ENCODE measurements at places on chromosomes 2 and 18.

GRCh38 chr2:34734042-34734441 is 1134.9 kb upstream of the FAM98A start:
- DNase-seq, result no peak

DNA sequence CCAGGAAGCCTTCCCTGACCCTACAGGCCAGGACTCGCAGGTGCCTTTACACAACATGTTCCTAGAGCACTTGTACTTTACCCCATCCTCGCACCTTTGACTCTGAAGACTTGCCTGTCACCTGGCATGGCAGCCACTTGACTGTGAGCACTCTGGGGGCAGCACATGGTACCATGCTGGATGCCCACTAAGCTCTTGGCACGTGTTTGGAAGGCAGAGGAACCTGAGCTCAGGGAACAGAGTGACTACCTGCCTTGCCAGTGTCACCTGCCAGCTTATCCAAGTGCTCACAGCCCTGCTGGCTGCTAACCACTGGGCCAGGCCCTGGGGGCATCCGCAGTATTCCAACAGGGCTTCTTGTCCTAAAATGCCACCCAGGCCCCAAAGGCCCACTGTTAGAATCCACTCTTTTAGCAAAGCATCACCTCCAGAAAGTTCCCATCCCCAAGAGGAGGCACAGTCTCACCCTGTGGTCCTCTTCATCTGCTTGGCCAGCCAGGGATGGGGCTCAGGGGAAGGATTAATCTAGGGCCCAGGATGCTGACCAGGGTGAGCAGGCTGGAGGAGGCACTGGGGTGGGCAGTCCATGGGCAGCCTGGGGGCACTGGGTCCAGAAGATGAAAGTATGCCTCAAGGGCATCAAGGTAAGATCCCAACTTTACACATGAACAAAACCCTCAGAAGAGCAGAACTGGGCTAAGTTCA is 57.0 kb downstream of the ZBTB7C start:
- no peak for DNase-seq

- DNase-seq, result no peak
Observed at GRCh38 chr18:48199399-48199798, 209.8 kb downstream of the ZBTB7C start.

- peak; percentile 36 for DNase-seq
Observed at GRCh38 chr2:10987861-10988260, 76.1 kb downstream of the KCNF1 start.

DNA sequence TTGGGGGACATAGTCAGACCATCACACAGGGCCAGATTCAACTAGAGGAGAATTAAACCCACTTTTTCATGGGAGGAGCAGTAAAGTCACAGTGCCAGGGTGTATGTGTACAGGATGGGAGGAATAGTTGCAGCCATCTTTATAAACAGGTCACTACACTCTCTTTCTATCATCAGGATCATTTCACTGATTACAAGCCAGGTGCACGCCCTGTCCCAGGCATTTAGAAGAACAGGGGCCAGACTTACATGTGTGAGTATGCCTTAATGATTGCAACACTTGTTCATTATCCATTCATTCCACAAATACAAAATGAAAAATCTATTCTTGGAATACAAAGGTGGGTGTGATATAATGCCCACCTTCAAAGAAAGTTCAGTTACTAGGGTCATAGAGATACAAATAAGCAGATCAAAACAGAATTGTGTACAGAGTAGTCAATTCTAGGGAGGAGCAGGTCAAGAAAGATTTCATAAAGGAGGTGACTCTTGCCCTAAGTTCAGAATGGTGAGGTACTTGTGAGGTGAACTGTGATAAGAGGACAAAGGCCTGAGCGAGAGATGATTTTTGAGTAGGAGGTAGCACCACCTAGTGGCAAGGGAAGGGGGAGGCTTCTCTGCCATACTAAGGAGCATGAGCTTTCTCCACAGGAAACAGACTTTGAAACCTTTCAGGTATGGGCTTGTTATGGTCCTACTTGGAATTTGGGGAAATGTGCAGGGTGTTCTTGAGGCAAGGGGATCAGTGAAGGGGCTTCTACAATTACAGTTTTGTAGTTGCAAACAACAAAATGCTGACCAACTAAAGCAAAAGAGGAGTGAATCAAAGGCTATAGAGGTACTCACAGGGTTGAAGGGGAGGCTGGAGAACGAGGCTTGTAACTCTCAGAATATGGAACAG is 156.3 kb downstream of the SUCLG1 start:
- DNase-seq, result no peak
